HCEC 1CT (cell line): ENCODE measurements at places on chromosomes 12 and 14.

- no peak for DNase-seq
Measured at GRCh38 chr14:20428010-20428365, 8.0 kb downstream of the KLHL33 start.

- DNase-seq: no peak
Measured at GRCh38 chr12:94798113-94798512, 147.8 kb upstream of the TMCC3 start.

DNA sequence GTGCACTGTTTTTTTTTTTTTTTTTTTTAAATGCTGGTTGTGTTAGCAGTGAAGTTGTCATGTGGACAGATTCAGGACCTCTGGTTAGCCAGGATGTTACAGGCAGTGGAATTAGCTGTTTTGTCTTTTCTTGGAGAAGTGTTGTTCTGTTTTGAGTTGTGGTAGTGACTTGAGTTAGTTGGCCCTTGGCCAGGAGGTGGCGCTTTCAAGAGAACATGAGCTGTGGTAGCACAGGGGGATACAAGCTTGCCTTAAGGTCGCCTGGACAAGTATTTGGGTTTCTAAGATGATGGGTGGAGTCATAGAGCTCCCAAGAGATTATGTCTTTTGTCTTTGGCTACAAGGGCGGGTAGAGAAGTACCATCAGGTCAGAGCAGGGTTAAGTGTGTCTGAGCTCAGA is 33.3 kb upstream of the CCDC198 start:
- no peak for DNase-seq

- DNase-seq: no peak
Measured at GRCh38 chr14:100372357-100373048, 49.4 kb downstream of the SLC25A47 start.

- DNase-seq: no peak
Measured at GRCh38 chr14:26589925-26590324, 7.9 kb downstream of the NOVA1 start.

DNA sequence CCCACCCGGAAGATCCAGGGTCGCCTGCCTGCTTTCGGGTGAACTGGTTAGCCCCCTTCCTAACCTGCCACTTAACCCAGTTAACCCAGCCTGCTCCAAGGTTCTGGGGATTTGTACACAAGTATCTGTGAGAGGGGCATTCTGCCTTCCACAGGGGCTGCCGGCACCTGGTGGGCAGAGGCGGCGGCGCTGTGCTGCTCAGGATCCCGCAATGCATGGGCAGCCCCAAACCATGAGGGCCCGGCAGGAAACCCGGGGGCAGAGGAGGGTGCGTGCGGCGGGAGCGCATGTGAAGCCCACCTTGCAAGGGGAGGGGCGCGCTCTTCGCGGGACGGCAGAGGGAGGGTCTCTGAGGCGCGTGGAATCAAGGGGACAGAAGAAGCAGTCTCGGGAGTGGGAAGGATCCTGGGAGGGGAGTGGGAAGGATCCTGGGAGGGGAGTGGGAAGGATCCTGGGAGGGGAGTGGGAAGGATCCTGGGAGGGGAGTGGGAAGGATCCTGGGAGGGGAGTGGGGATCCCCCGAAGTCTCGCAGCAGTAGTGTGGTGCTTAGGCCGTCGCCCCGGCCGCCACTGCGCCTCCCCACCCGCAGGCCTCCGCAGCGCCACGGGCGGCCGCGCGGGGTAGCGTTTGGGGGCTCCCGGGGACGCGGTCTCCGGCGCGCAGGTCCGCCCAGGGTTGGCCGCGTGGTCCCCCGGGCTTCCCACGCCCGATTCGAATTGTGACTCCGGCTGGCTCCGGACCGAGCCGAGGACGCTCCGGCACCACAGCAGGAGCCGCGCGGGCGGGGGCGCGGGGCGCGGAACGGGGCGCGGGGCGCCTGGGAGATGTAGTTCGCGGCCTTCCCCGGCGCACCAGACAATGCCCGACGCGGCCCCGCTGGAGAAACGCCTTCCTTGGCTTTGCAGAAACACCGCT is 4.9 kb upstream of the MTA1 start:
- DNase-seq: peak; percentile 21

DNA sequence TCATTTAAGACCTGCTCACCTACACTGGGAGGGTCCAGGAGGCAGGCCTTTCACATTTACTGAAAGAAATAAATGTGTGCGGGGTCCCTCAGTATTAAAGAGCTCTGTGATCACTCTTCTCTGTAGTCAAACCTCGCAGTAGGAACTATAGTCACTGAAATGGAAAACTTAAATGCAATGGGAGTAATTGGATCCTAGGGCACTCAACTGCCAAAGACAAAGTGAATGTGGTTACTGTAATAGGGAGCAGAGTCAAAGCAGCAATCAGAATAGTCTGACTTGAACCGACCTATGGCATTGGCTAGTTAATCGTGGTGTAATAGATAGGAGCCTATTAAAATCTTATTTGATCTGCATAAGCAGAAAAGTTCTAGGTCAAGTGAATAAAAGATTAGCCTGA is 26.6 kb upstream of the DYRK2 start:
- DNase-seq: no peak

DNA sequence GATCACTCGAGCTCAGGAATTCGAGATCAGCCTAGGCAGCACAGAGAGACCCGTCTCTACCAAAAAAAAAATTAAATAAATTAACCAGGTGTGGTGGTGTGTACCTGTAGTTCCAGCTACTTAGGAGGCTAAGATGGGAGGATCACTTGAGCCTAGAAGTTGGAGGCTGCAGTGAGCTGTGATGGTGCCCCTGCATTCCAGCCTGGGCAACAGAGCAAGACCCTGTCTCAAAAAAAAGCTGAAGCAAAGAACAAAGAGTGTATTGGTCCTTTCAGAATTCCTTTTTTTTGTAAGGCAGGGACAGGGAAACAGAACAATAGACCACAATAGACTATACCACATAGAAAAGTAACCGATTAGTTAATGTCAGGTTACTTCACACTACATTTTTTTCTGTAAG is 47.4 kb downstream of the MARK3 start:
- DNase-seq: no peak

- DNase-seq: peak; percentile 48
Measured at GRCh38 chr12:78698747-78699146, 165.8 kb upstream of the SYT1 start.

- DNase-seq: no peak
Measured at GRCh38 chr14:55332654-55333570, 61.7 kb downstream of the FBXO34 start.

DNA sequence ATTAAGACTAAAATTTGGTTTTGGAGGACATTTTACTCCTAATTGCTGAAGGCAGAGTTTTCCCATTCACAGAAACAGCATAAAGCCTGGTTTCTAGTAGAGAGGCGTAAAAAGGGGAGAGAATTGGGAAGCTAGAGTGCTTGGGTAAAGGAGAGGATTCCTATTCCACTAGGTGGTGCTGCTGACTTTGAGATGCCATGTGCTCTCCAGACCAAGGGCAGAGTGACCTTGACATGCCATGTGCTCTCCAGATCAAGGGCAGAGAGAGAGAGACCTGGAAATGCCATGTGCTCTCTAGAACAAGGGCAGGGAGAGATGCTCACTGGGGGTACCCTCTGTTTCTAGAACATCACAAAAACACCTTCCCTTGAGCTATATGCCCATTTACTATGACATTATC is 176.2 kb upstream of the PDZRN4 start:
- no peak for DNase-seq

GRCh38 chr12:53829130-53829819 is 77.5 kb upstream of the CISTR start:
- DNase-seq: no peak

GRCh38 chr14:70665448-70666360 is 24.0 kb downstream of the TTC9 start:
- DNase-seq: no peak

- DNase-seq: no peak
Measured at GRCh38 chr14:103078860-103079587, 5.0 kb upstream of the LBHD2 start.

GRCh38 chr12:53207042-53207441 is at the start of gene ITGB7:
Gene ITGB7 (minus strand): TSS chr12:53207251. CDS start chr12:53200443, 6,808 bp downstream.
- no peak for DNase-seq

GRCh38 chr14:32319368-32320049 is 9.6 kb upstream of the AKAP6 start:
- no peak for DNase-seq
